ENCODE measurements at places on chromosomes 2 and 18. TPM values are rescaled to one million over a fixed set of nuclear protein-coding genes. Genes with fewer than 3 reads are reported as not detected.

Gene HJURP
- total RNA-seq: 0.27 TPM

GRCh38 chr2:191533693-191534180 lies 144.2 kb upstream of the NABP1 start:
- DNase-seq: no peak
- H3K27me3 ChIP-seq: no peaks in the 10 kb centered on the region
- no peak overlapping the region for H3K4me3 ChIP-seq
- H3K27ac ChIP-seq: no peak overlapping the region

GRCh38 chr18:42106784-42107183 lies 151.8 kb downstream of the PIK3C3 start:
- DNase-seq: no peak
- no peaks in the 10 kb centered on the region for H3K27me3 ChIP-seq
- no peak overlapping the region for H3K27ac ChIP-seq

DNA sequence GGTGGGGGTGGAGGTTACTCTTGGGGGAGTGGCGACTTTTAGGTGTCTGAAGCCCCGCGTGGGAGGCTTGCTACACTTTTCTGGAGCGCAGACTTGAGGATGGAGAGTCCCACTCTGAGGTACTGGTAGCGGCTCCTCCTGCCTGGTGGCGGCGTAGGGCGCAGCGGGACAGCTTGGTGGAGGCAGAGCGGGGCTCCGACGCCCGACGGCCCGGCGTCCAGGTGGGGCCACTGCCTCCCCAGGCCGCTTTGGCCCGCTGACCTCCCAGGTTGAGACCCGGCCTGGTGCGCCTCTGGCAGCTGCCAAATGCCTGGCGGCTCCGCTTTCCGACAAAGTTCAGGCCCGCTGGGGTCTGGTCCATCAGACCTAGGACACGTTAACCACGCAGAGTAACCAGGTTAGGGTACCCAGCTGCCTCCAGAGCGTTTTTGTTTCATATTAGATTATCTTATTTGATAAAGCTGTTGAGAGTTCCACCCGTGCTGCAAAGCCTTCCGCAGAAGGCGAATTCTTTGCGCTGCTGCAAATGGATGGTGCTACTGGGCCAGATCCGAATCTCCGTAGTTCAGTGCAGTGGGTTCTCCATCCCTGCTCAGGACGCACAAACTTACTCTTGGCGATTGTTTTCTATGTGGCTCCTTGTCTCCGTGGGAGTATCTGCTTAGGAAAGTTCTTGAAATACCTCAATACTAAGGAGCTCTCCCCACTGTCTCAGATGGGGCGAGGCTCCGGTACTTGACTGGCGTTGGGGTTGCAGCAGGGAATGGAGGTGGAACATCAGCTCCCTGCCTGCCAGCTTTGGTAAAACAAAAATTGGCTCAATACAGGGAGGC lies 405.9 kb downstream of the XIRP2 start:
- H3K27me3 ChIP-seq: peaks cover 3% of the 10 kb centered on the region
- no peaks in the 10 kb centered on the region for H3K4me1 ChIP-seq
- H3K36me3 ChIP-seq: no peaks in the 10 kb centered on the region
- no peak overlapping the region for H3K27ac ChIP-seq
- H3K4me3 ChIP-seq: no peak overlapping the region

GRCh38 chr18:62073461-62074281 lies 113.2 kb downstream of the PIGN start:
- no peak overlapping the region for H3K4me3 ChIP-seq
- H3K36me3 ChIP-seq: no peaks in the 10 kb centered on the region
- no peaks in the 10 kb centered on the region for H3K27me3 ChIP-seq
- peak; percentile 85 for DNase-seq
- H3K4me1 ChIP-seq: no peaks in the 10 kb centered on the region
- peak overlapping the region; percentile 72 for H3K27ac ChIP-seq

DNA sequence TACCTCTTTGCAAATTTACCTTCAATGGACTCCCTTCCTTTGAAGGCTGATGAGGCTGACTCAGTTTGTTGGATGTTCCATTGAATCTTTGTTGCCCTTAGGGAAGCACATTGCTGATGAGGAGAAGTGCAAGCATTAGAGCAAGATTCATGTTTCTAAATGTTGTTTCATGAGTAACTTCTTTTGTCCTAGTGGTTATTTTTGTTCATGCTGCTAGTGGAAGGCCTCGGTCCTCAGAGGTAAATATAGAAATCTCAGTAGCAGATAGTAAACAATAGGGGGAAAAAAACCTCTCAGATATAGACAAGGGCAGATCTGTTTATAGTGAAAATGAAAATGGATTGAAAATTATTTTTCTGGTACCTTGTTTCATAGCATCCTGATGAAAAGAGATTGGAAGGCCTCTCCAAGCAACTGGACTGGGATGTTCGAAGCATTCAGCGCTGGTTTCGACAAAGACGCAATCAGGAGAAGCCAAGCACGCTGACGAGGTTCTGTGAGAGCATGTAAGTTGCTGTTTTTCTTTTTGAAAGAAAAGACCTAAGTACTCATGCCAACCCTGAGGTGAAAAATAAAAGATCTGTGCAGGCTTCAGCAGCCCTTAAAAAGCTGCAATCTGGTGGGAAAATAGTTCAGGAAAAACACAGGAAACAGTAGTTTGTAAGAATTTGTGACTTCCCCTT lies 104.9 kb downstream of the CERS6 start:
- H3K4me1 ChIP-seq: no peaks in the 10 kb centered on the region
- no peaks in the 10 kb centered on the region for H3K27me3 ChIP-seq
- DNase-seq: no peak
- H3K27ac ChIP-seq: no peak overlapping the region

DNA sequence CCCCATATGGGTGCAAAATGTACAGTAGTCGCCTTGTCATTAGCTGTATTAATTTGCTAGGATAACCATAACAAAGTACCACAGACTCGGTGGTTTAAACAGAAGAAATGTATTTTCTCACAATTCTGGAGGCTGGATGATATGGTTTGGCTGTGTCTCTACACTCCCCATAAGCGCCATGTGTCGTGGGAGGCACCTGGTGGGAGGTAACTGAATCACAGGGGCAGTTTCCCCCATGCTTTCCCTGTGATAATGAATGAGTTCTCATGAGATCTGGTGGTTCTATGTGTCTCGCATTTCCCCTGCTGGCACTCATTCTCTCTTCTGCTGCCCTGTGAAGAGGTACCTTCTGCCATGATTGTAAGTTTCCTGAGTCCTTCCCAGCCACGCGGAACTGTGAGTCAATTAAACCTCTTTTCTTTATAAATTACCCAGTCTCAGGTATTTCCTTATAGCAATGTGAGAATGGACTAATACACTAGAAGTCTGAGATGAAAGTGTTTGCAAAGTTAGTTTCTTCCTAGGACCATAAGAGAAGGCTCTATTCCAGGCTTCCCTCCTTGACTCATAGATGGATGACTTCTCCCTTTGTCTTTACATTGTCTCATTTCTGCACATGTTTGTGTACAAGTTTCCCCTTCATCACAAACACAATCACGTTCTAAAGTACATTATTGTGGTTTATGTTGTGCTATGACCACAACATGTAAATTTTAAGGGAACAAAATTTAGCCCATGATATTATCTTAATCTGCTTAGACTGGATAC lies 1442.6 kb downstream of the SUCLG1 start:
- H3K4me3 ChIP-seq: no peak overlapping the region
- no peaks in the 10 kb centered on the region for H3K27me3 ChIP-seq
- no peak overlapping the region for H3K27ac ChIP-seq
- H3K4me1 ChIP-seq: no peaks in the 10 kb centered on the region
- DNase-seq: no peak

- H3K4me3 ChIP-seq: no peak overlapping the region
- H3K4me1 ChIP-seq: no peaks in the 10 kb centered on the region
- no peak overlapping the region for H3K27ac ChIP-seq
- no peaks in the 10 kb centered on the region for H3K36me3 ChIP-seq
- H3K27me3 ChIP-seq: no peaks in the 10 kb centered on the region
Measured at GRCh38 chr2:67858886-67859285, 203.9 kb downstream of the C1D start.

DNA sequence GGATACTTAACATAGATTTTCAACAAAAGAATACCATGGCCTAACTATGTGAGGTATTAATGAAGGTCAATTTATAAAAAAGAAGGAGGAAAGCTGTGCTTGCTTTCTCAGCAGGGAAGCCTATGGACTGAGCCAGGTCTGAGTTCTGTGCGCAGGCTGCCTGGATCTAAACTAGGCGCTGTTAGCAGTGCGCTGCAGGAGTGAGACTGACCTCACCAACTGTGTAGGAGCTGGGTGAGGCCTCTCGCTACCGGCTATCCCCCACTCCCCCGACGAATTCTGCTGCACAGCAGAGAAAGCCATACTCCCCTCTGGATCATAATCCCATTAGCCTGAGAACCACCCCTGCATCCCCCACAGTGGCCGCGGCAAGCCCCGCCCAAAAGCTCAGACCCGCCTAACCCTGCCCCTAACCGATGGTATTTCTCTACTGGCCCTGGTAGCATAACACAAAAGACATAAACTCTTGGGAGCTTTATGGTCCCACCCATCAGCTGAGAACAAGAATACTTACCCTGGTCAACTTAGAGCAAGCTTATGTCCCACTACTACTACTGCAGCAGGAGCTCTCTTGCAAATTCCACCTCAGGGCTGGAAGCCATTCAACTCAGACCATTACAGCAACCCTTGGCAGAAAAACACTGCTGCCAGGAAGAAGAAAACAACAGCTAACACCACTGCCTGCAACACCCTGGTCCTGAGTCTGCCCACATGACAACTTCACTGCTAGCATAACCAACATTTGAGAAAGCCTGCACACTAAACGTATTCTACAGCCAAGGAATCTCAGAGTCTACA lies 28.0 kb downstream of the SULT1C2 start:
- no peaks in the 10 kb centered on the region for H3K36me3 ChIP-seq
- H3K4me1 ChIP-seq: no peaks in the 10 kb centered on the region
- H3K27me3 ChIP-seq: no peaks in the 10 kb centered on the region
- H3K27ac ChIP-seq: no peak overlapping the region

GRCh38 chr2:173841110-173841509 lies 124.1 kb downstream of the SP3 start:
- no peaks in the 10 kb centered on the region for H3K36me3 ChIP-seq
- H3K27me3 ChIP-seq: no peaks in the 10 kb centered on the region
- H3K4me3 ChIP-seq: no peak overlapping the region
- H3K4me1 ChIP-seq: no peaks in the 10 kb centered on the region

GRCh38 chr2:19710230-19710629 lies 191.6 kb downstream of the TTC32 start:
- H3K36me3 ChIP-seq: no peaks in the 10 kb centered on the region

DNA sequence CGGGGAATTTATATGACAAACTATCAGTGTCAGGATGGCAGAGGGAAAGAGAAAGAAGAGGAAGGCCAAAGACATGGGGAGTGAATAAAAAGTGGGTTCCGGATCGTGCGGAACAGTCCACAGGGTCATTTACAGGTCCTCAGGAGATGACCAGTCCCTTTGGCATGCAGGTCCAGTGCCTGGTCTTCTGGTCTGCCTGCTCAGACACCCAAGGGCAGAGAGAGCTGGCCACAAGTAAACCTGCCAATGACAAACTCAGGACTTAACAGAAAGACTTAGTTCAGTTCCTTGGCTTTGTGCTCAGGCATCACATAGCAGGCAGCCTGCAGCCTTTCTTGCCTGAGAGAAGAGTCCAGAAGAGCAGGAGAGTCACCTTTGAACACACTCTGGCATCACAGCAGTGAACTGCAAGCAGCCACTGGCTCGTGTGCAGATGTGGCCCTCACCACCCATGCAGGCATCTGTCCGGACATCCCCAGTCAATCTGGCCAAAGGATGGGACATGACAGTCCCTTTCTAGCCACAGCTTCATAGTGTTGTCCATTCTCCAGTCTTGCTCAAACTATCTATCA lies 14.0 kb downstream of the TMEM127 start:
- H3K4me1 ChIP-seq: no peaks in the 10 kb centered on the region
- no peaks in the 10 kb centered on the region for H3K27me3 ChIP-seq
- H3K4me3 ChIP-seq: no peak overlapping the region
- H3K27ac ChIP-seq: no peak overlapping the region

DNA sequence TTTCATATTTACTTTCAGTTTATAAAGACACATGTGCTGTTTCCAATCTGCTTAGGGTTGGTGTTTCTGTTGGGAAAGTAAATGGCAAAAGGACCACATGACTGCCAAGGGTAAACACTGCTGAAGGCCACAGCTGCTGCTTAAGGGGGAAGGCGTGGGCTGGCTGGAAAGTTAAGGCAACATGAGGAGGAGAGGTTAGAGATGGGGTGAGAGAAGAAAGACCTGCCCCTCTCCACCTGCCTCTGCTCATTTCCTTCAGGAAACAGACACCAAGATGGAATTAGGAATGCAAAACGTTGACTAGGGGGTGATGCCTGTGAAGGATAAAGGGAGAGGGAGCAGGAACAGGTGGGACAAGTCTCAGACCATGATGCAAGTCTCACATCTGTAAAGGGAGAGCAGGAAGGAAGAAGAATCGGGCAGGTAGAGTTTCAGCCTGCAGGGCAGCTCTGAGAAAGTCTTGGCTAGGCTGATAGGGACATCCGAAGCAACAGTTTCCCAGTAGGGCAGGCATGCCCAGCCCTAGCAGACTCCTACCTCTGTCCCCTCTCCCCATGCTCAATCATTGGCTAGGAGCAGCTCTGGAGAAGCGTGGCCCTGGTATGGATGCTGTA lies 86.0 kb downstream of the CDC42EP3 start:
- DNase-seq: no peak
- H3K4me1 ChIP-seq: no peaks in the 10 kb centered on the region
- no peak overlapping the region for H3K4me3 ChIP-seq
- H3K36me3 ChIP-seq: no peaks in the 10 kb centered on the region
- H3K27ac ChIP-seq: no peak overlapping the region
- no peaks in the 10 kb centered on the region for H3K27me3 ChIP-seq

- H3K27me3 ChIP-seq: no peaks in the 10 kb centered on the region
- no peaks in the 10 kb centered on the region for H3K4me1 ChIP-seq
- H3K36me3 ChIP-seq: no peaks in the 10 kb centered on the region
Measured at GRCh38 chr2:639703-640102, 37.5 kb downstream of the TMEM18 start.

DNA sequence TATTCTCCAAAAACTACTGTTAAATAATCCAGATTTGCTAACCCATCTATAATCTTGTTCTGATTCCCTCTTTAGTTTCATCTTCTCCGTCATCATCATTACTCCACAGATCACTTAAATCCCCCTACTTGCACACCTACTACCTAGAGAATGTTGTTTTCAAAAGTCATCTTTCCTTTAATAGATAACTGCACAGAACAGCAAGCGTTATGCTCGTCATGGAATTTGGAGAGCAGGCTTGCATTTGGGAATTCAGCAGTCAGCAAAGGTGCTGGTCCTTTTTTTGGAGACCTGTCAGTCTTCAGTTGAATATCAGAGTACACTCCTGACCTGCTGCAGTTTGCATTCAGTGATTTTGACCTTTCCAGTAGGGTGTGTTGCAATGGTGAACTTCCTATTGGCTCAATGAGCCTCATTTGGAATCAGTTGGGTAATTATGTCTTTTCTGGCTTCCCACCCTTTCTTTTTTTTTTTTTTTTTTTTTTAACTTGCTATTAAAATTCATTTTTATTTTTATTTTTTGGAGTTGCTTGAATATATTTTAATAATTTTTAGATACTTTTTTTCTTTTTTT lies 110.6 kb downstream of the HNRNPLL start:
- H3K4me1 ChIP-seq: no peaks in the 10 kb centered on the region
- H3K36me3 ChIP-seq: no peaks in the 10 kb centered on the region
- H3K4me3 ChIP-seq: no peak overlapping the region
- DNase-seq: no peak
- H3K27ac ChIP-seq: no peak overlapping the region
- H3K27me3 ChIP-seq: no peaks in the 10 kb centered on the region

GRCh38 chr18:41576643-41577042 lies 378.4 kb upstream of the PIK3C3 start:
- H3K36me3 ChIP-seq: no peaks in the 10 kb centered on the region
- H3K27me3 ChIP-seq: no peaks in the 10 kb centered on the region
- H3K27ac ChIP-seq: no peak overlapping the region
- H3K4me1 ChIP-seq: peaks cover 6% of the 10 kb centered on the region
- H3K4me3 ChIP-seq: no peak overlapping the region

- H3K27ac ChIP-seq: no peak overlapping the region
- H3K27me3 ChIP-seq: no peaks in the 10 kb centered on the region
- no peaks in the 10 kb centered on the region for H3K36me3 ChIP-seq
- H3K4me1 ChIP-seq: peaks cover 22% of the 10 kb centered on the region
- no peak overlapping the region for H3K4me3 ChIP-seq
Measured at GRCh38 chr2:201059961-201060755, 11.3 kb downstream of the HYCC2 start.

Data from right lobe of liver (tissue), 6 donors.